NCI-H69 (cell line): ENCODE measurements at places on chromosomes 3 and 15.
A peak's percentile ranks its signal among the peaks of the same experiment; 100 is the strongest.

GRCh38 chr3:59469948-59470723 lies 420.3 kb upstream of the CFAP20DC start:
- DNase-seq: no peak

DNA sequence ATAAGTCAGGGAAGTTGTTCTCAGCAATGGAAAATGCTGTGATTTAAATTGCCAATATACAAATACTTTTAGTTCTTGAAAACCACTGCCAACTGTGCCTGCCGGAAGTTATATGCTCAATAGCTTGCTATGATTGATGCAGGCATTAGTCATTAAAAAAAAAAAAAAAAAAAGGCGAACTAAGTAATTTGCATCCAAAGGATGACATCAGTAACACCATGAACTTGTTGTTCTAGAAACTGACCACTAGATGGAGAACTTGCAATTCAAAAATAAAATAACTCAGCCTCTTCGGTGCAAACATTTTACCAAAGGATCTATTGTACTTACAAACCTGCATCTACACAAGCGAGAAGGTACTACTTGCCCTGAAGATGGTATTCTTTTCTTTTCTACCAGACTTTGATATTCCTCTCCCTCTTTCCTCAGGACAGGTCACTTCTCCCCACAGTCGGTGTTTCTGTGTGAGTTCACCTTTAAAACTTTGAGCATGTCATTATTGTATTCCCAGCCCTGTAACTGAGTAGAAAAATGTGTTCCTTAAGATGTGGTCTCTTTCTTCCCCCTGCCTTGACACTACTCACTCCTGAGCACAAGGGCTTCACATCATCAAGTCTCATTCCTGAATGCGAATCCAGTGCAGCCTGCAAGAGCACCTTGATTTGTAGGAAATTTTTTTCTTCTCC lies 115.0 kb upstream of the VEPH1 start:
- DNase-seq: peak; percentile 58

- DNase-seq: no peak
Measured at GRCh38 chr15:57780471-57780870, 74.0 kb downstream of the POLR2M start.

DNA sequence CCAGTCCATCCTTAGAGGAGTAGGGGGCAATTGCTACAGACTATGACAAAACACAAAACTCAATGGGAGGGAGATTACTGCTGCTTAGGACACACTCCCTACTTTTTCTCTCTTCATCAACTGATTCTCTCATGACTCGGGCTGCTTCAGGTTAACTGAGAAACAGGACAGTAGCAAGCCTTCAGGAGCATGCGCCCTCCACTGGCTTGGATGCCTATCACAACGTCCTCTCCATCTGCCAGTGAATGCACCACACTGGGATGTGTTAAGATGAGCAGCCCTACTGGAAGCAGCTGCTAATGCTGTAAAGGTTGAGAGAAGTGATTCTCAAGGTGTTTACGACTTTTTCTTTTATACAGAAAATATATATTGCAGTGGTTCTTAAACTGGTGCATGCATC lies 542.3 kb downstream of the EDEM1 start:
- peak; percentile 1 for DNase-seq
